Stimulated activated effector memory CD8-positive, alpha-beta T cell treated with anti-CD3 and anti-CD28 coated beads, Interleukin-12 subunit alpha, Interleukin-12 subunit beta, amount 100 ng/mL, for 72 hours (primary cell): ENCODE measurements at places on chromosomes 7 and 10.

DNA sequence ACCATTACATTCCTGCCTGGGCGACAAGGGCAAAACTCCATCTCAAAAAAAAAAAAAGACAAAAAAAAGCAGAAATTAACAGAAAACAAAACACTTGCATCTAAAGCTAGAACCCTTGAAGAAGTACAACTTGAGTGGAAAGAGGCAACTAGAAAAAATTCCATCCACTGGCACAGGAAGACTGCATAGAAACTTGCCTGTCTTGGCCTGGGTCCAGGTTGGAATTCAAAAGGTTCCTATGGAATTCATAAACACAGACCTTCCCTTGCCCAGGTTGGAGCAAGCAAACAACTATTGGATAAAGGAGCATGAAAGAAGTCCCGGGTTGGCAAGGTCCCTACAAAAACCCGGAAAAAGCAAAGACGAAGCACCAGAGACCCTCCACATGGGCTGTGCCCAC is 69.8 kb downstream of the CCDC71L start:
- DNase-seq: no peak

- DNase-seq: peak; percentile 60
Measured at GRCh38 chr7:44977304-44977958, 1.4 kb downstream of the MYO1G start.

DNA sequence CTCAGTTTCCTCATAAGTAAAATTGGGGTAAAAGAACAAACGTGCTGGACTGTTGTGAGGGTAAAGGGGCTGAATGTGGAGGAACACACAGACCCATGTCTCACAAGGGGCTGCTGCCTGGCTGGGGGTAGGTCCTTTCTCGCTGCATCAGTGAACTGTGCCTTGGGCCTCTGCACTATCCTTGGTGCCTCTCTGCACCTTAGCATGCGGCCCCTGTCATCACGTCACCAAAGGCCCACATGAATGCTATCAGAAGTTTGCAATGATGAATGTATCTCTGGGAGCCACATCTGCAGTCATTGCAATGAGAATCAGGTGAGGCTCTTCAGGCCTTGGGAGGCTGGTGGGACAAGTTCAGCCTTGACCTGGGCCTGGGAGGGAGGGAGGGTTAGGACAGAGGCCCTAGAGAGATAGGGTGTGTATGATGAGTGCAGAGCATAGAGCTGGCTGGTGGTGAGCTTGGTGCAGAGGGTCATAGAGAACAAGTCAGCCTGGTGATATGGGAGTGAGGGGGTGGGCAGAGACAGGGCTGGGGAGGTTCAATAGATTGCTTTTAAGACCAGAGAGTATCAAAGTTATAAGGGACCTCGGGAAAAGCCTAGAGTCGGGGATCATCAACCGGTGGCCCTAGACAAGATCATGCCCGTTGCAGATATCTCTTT is 308.4 kb downstream of the RPS24 start:
- no peak for DNase-seq

- no peak for DNase-seq
Measured at GRCh38 chr10:90912854-90913479, 7.9 kb downstream of the ANKRD1 start.

DNA sequence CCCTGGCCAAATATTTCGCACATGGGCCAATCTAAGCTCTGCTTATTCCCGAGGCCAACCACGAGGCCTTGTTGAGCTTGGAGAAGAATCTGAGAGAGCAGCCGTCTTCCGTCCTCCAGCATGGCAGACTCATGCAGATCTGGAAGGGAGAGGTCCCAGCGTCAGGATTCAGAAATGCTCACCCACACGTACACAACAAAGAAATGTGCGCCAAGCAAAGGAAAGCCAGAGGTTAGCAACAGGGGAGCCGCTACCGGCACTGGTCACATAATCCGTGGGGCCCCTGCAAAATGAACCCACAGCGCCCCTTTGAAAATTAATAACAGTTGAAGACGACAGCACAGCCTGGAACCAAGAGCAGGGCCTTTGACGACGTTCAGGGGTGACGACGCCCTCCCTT is 25.4 kb upstream of the PRKAG2 start:
- DNase-seq: no peak

DNA sequence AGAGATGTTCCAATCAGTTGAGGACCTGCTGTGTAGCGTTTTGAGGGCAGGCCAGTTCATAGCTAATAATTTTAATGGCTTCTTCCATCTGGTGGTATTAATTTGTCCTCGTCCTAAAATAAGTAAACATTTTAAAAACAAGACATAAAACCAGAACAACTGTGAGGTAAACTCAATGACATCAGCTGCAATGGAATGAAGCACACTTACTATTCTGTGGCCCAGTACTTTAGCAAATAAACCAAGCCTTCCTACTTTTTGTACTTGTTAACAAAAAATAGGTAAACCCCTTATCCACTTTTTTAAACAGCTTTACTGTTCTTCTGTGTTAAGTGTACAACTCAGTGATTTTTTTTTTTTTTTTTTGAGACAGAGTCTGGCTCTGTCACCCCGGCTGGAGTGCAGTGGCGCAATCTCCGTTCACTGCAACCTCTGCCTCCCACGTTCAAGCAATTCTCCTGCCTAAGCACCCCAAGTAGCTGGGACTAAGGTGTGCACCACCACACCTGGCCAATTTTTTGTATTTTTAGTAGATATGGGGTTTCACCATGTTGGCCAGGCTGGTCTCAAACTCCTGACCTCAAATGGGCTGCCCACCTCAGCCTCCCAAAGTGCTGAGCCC is 28.9 kb upstream of the FZD1 start:
- no peak for DNase-seq

- no peak for DNase-seq
Measured at GRCh38 chr7:70322856-70323255, 724.6 kb downstream of the AUTS2 start.
